ENCODE measurements at places on chromosomes 5 and 9.

GRCh38 chr5:33762859-33763258, 128.9 kb downstream of the ADAMTS12 start:
- DNase-seq, result no peak

DNA sequence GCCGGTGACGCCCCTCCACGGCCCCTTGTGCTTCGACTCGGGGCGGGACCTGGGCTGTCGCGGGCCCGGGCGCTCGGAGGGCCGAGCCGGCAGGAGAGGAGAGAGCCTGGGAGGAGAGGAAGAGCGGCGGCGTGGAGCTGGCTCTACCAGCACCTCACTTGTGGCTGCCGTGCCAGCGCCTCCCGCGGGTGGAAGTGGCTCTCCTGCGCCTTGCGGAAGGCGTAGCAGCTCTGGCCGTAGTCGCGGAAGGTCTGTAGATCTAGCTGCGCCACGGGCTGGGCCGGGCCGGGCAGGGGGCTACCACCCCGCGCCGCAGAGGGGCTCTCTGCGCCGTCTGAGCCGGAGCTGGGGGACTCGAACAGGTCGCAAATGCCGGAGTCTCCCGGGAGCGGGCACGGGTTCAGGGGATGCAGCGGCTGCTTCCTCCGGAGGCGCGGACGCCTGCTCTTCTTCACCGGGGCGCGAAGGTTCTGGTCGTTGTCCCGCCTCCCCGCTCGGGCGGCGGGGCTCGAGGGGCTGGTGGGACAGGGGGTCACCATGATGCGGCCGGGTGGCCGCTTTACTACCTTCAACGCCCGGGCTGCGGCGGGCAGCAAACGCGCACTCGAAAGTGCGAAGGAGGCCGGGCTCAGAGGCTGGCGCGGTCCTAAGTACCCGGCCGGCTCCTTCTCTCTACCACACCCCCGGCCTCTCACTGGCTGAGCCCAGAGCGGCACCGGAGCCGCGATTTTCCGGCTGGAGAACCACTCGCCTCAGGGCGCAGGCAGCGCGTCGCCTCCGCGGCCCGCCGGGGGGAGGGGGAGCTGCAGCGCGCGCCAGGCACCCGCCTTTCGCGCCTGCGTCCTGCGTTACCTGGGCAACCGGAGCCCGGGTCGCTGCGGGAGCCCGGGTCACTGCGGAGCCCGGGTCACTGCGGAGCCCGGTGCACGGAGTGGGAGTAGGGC, at the start of gene CCNO:
CCNO (minus strand) TSS at position 624 of the 944 bp plus-strand sequence; CDS start at position 539, 85 bp downstream.
- peak; percentile 58 for DNase-seq

DNA sequence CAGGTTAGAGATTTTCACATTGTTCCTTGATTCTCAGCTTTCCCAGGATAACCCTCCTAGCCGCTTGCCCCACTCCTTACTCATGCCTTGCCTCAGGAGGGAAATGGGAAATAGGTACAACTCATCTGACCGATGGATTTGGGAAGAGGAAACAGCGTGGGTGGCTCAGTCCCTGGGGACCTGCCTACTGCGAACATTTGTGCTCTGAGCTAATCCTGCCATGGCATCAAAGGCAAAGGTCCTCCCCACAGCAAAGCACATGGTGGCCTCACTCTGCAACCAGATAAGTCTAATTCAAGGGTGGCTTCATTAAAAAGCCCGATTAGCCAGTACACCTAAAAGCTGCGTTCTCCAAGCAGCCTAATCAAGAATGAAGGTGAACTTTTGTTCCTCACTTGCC, 82.4 kb upstream of the ADRA1B start:
- no peak for DNase-seq

- DNase-seq, result no peak
Measured at GRCh38 chr5:149310947-149311658, 34.2 kb upstream of the GRPEL2 start.

DNA sequence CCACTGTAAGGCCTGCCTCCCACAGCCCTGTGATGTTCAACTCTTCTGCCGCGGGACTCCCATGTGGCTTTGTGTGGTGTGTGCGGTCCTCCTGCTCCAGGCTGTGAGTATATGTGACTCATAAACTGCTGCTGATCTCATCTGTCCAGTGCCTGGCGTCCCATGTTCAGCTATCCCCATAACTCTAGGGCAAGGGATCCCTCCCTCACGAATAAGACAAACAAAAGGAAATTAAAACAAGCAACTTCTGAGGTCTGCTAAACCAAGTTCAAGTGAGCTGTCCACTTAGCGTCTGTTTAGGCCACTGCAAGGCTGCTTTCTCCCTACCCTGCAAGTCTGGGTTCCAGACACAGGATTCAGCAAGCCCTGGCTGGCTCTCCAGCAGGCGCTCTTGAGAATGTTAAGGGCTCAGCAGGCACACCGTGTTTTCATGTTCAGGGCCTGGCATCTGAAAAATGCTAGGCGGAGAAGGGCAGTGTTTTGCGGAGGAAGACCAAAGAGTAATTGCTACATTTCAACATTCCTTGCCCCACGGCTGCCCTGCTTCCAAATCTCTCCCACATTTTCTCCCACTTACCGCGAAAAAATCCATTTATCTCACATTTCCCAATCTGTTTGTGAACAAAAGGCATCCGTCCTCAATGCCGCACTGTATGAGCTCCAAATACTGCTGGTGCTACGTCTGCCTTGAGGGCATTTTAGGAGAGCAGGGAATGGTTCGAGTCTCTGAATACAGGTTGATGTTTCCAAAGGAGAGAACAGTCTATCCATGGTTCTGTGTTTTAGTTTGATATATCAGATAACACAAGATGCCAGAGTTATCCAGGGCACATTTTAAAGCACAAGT, 280.2 kb downstream of the SEMA5A start:
- DNase-seq, result no peak

DNA sequence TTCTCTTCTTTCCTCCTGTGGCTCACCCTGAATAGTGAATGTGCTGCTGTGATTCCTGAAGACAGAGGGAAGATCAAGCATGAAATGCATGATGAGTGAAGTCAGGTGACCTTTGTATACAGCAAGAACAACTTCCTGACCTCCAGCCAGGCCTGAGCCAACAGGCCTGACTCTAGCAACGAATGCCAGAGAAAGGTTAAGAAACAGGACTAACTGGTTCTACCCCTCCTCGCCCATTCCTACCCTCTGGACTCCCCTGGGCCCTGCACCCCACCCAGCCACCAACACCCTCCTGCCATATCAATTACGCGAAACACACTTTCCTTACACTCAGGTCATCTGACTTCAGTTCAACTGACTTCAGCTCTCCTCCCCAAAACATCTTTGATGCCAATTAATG, 4.9 kb downstream of the SUSD1 start:
- no peak for DNase-seq

- DNase-seq, result no peak
Measured at GRCh38 chr9:91416096-91416712, 7.4 kb downstream of the NFIL3 start.

DNA sequence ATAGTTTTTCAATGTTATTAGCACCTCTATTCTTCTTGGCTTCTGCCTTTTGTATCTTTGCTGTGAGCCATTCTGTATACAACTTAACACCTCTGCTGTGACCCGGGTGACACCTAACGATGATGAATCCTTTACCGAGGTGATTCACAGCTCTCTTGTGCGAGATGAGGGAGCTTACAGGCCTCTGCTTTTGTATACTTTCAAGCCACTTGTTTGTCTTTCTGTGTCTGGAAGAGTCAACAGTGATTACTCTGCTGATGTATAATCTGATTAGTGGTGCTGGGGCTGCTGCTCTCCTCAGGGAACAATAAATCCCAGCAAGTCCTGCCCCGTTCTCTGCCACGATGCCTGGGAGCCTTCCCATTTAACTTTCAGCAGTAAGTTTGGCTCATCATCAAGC, 442.9 kb upstream of the SGCD start:
- DNase-seq, result peak; percentile 14

- DNase-seq, result no peak
Measured at GRCh38 chr5:98796197-98796972, 22.9 kb downstream of the RGMB start.

DNA sequence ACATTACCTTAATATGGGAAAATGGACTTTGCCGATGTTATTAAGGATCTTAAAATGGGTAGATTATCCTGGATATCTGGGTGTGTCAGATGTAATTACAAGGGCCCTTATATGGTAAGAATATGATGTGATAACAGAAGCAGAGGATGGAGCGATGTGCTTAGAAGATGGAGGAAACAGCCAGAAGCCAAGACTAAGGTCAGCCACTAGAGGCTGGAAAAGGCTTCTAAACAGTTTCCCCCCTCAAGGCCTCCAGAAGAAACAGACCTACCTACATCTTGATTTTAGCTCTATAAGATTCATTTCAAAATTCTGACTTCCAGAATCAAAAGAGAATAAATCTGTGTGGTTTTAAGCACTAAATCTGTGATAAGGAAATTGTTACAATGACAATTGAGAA, 131.9 kb downstream of the CAAP1 start:
- no peak for DNase-seq

DNA sequence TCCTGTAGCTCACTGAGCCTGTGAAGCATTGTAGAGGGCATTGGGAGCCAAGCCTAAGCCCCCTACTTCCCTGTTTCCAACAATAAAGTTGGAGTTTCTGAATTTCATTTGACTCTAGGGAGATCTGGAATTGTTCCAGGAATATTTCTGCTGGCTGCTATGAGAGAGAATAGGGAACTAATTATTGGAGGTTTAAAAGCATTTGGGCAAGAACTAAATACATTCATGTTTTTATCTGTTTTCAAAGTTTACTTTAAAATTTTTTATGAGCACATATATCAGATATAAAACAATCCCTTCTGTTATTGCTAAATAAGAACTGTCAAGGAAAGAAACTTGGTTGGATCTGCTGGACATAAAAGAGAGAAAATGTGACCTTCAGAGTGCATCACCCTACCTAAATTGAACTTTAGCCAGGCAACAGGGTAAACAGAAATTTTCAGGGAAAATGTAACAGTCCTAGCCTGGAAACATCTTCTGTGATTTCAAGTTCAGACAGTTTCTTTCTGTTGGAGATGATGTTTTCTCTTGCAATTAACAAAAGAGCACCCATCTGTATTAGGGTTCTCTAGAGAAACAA, 19.3 kb upstream of the LECT2 start:
- no peak for DNase-seq

- no peak for DNase-seq
Measured at GRCh38 chr9:105038051-105038450, 110.1 kb upstream of the ABCA1 start.

DNA sequence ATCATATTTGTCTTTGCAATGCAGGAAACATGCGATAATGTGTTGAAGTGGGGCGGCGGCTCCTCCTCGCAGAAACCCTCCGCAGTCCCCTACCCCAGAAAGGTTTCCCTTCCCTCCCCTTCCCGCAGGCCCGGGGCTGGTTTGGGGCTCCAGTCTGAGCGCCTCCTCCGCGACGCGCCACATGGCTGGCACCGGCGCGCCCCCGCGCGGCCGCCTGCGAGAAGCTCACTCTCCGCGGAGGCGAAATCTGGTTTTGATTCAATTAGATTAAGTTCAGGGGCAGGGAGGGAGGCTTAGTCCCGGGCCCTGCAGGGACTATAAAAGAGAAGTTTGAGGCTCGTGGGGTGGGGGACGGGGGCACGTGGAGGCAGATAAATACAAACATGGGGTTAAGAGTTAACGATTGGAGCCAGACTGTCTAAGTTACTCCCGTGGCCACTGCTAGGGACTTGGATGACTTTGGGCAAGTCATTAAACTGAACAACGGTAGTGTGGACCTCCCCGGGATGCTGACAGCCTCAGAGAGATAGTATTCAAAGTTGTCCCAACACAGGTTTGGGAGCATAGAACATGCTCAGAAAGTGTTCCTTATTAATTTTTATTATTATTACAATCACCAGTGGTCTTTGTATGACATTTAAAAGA, 69.4 kb downstream of the MSX2 start:
- DNase-seq, result peak; percentile 11

DNA sequence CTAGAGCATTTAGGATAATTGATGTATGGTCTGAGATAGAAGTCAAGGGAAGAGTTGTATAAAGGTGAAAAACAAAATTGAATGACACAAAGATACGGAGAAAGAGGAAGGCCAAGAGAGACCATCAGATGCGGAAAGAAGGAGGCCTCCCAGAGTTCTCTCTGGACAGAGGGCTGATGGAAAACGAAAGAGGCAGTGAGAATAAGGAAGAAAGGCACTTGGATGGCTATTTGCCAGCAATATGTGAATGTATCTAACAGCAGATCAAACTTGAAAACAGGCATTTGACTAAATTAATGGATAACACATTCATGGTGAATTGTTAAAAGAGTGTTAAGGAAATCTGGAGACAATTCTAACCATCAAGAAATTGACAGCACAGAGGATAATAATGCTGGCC, 2.4 kb upstream of the DOCK8 start:
- DNase-seq, result no peak

DNA sequence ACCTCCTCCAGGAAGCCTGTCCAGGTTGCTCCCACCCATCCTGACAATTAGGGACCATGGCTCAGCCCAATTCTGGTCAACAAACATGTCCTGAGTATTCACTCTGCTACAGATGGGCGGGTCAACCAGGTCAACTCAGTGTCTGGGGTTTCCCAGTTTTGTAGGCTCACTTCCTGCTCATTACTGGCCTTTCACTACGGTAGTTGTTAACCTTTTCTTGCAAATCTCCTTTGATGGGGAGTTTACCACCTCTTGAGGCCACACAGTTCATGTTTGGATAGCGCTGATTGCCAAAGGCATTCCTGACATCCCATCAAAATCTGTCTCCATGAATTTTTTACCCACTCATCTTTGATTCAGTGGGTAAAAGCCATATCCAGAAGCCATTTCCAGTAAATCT, 13.8 kb downstream of the TMEM8B start:
- no peak for DNase-seq

DNA sequence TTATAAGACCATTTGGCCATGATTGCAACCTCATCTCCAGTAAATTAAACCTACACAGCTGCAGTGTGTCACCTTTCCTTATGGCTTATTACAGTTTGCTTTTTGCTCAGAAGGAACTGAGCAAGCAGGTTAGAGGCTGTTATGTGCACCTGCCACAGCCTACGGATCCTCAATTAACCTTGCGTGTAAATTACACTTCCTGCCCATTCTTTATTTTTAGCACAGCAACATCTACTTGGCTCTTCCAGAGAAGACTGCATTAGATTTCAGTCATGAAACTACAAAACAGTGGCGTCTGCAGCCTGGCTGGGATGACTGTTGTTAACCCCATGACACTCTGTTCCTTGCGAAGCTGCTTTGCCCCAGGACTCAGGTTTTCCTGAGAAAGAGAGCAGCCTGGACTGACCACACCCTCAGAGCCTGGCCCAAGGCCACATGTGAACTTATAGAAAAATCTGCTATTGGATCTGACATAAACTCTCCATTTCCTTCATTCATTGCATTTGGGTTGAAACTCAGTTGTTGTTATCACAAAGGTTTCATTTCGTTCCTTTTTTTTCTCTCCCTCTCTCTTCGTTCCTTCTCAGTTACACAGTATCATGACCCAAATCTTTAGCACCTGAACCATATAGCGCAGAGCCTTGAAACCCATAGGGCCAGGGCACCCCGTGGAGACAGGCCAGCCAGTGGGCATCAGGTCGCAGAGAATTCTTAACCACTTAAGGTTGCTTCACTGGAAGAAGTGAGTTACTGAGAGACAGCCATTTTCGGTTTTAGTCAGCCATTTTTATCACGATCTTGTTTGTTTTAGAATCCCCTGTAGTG, 138.6 kb downstream of the PALM2AKAP2 start:
- DNase-seq, result no peak

GRCh38 chr9:70574151-70574837, 159.8 kb upstream of the KLF9 start:
- DNase-seq, result no peak

- no peak for DNase-seq
Measured at GRCh38 chr9:76143834-76144233, 250.4 kb downstream of the RFK start.

- no peak for DNase-seq
Measured at GRCh38 chr5:170407062-170407461, 17.9 kb upstream of the KCNMB1 start.

GRCh38 chr5:151461312-151461711, 13.9 kb downstream of the SLC36A1 start:
- DNase-seq, result no peak
